Vagina (tissue), 2 donors: ENCODE measurements at places on chromosomes 3 and 15.
A peak's percentile ranks its signal among the peaks of the same experiment; 100 is the strongest.

DNA sequence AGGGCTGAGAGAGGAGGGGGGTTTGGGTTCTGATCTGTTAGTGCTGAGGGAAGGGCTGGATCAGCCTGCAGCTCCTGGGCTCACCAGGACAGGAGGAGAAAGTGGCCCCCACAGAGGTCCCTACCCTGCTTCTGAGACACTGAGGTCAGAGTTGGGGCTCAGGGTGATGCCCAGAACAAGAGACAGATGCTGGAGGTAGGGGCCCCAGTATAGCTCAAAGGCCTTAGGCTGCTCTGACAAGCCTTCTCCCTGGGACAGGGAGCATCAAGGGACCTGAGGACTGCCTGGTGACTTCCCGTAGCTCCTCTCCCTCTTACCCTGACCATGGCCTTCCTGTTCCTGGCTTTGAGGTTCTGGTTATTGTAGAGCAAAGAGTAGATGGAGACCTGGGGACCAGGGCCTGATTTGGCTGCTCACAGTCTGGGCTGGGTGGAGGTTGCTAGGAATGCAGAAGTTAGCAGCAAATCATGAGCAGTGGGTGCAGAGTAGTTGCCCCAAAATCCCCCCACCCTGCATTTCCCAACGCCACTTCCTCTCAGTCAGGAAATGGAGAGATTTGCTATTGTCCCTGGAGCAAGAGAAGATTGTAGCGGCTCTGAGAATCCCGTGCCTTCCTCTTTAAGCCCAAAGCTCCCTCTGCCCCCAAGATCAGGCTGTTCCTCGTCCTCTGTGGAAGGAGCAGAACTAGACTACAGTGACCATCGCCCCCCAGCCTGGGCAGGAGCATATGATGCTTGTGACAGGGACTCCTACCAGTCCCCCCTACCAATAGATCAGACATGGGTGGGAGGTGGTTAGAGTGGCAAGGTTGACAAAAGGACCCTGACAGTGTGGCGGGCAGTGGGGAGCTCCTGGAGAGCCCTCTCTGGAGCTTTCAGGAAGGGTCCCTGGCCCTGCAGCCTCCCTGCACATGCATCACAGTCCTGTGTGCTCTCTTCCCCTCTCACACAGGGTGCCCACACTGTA, 47.4 kb upstream of the SEC22A start:
- peak; percentile 65 for DNase-seq

DNA sequence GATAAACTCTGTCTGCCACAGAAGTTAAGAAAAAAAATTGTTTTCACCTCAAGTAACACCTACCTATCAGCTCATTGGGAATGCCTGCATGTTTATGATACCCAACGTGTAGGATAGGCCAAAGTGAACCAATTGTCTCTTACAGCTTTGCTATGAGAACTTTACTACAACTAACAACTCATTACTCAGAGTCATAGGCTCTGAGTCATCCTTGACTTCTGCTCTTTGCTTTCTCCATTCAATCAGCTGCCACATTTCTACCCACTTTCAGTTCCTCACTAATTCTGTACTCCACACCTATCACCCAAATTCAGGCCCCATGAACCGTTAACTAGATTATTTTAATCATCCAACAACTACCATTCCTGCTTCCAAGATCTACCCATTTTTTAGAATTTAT, 843.9 kb downstream of the TUSC7 start:
- DNase-seq: no peak

DNA sequence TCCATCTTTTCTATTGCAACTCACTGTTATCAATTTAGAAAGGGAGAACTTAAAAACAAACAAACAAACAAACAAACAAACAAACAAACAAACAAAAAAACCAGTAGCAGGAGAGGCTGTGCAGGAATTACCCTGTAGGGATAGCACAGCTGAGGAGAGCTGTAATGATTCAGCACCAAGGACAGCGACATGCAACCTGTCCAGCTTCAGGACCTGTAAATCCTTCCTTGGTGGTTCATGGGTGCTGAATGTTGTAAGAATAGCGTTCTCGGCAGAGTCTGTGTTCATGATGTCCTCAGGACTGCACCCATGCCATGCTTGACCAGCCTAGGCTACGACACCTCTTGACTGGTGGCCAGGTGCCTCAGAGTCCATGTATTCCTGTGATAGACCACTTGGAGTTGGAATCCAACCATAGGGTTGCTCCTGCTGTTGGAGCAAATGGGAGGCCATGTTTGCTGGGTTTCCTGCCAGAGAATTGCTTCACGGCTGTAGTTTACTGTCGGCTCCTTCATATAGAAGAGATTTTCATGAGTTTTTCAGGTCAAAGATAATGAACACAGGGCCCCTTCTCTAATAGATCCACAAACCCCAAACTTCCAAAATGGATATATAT, 65.9 kb downstream of the CACNA2D3 start:
- DNase-seq: no peak

DNA sequence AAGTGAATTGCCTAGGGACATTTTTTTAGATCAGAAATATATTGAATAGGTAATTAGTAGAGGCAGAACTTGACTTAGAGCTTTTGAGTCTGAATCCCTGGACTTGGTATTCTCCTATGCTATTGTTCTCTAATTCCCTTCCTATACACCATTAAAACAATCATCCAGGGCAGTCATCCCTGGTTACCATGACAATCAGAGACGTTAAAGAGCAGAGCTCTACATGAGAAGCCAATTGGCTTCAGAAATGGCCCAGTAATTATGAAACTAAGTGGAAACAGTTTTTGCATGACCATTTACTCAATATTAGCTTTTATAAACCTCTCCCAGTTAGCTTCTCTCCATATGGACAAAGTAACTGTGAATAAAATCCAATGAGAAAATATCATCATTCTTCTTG, 182.1 kb upstream of the TP63 start:
- DNase-seq: no peak

GRCh38 chr3:37945156-37945806, 45.3 kb upstream of the VILL start:
- DNase-seq: no peak

GRCh38 chr3:73624821-73625665, at the start of gene PDZRN3:
TSS of gene PDZRN3 (minus strand) at chr3:73624941.
- DNase-seq: no peak

DNA sequence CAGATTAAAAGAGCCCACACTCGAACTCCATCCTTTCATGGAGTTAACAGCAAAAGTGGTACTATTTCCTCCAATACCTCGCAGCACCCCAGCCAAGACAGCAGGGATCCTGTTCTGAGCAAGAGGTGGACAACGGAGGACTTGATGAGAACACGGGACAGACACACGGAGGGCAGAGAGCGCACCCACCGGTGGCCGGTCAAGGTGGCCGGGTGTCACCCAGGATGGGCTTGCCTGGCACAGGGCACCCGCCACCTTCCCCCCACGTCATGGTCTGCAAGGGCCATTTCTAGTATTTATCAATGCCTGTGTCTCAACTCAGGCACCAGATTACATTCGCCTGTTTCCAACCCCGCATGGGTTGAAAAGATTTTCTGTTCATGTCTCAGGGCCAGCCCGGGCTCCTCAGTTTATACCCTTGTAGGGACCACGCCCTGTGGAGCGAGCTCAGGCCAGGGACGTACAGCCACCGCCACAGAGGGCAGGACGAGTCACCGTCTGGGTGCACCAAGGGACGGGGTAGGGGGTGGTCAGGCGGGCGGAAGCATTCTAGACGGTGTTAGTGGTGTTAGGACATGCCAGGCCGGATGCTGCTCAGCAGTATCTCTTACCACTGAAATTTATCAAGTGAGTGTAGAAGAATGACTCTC, 64.2 kb downstream of the CYFIP1 start:
- no peak for DNase-seq

GRCh38 chr15:42421376-42421775, 62.1 kb downstream of the CAPN3 start:
- DNase-seq: no peak

DNA sequence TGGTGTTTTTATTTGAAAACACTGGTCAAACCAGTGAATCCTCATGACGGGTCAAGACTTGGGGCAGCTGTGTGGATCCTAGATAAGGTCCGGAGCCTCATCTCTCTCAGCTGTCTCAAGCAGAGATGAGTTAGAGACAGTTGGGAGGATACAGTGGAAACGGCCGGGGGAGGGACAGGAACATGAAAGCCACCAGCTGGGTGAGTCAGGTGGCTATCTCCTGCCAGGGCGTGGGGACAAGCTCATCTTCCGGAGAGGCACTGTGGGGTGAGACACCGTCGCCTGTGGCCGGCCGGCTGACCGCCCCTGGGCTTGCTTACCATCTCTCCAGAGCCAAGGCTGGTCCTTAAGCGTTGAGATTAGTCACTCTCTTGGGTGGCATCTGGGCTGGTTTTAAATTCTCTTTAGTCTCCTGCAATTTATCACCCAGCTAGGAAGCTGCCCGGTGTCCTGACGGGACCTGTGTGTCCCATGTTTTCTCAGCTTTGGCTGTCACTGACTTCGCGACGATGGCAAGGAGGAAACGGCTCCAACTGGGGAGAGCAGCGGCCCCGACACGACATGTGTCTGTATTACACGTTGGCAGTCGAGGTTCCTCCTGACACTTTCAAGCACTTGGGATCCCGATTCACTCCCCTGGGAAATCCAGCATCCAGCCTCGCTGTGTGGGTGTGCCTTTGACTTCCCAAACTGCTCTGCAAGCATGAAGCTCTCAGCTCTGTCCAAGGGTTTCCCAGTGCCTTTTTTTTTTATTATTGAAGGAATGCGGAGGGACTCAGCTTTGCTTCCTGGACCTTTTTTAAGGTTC, 7.5 kb downstream of the ST8SIA2 start:
- DNase-seq: peak; percentile 60

DNA sequence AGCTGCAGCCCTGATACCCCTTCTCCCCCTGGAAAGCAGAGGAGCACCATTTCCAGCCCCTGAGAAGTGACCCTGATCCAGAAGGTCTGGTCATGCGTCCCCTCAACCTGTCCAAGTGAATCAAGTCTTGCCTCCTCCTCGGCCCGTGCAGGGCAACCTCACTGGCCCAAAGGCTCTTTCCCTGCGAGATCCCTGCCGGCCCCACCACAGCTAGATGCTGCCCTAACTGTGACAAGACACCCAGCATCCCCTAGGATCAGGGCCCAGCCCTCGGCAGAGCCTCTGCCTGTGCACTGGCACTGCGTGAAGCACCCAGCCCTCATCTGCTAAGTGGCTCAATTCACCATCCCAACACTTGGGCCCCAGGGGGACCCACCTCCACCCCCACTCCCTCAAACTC, 155.1 kb downstream of the NUP210 start:
- DNase-seq: no peak

DNA sequence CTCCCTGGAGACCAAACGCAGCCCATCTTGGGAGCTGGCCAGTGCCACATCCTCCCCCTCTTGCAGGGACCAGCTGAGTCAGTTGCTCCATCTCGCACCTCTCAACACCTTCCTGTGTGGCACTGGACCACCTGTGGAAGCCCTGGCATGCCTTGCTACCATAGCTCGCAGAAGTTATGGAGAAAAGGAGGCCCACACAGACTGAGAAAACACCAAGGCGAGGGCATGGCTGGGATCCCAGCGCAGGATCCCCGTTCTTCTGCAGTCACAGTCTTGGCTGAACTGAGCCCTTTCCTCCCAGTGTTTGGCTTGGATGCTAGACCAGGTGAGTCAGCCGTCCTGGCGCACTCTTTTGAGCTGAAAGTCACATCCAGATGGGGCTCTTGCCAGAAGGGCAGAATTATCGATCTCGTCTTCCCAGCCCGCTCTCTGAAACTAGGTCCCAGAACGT, 46.9 kb downstream of the CHRD start:
- no peak for DNase-seq

DNA sequence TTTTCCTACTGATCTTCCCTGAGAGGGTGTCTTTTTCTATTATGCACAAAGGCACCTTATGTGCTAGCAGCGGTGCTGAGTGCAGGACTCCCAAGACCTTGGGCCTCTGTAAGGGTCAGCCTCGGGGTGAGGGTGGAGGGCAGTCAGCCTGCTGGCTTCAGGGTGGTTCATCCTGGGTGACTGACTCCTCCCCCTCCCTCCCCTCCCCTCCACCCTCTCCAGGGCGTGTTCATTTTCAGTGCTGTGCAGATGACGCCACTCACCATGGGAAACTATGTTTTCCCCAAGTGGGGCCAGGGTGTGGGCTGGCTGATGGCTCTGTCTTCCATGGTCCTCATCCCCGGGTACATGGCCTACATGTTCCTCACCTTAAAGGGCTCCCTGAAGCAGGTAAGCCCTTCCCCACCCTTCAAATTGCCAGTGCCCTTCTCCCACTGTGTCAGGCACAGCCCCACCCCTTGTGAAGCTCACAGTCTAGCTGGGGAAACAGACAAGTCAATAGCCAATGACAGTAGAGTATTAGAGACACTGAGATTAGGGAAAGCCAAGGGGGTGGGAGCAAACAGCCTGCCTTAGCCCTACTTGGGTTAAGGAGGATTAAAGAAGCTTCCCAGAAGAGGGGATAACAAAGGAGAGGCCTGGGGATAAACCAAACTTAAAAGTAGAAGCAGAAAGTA, 41.9 kb downstream of the SLC6A1 start:
- no peak for DNase-seq

DNA sequence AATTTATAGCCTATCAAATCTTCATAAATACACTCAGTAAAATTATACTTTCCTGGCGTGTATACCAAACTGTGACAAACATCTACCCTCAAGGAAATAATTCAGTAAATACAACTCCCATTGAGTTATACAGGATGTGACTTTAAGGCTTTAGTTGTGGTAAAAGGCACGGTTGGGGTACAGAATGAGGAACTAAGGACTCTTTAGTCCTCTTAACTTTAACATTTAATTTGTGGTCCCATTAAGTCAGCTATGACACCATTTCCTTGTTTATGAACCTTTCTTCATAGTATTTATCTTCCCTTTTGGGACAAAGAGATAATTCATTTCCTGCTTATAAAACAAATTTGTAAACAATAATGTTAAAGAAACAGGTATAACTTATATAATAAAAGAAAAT, 30.2 kb downstream of the IFT80 start:
- DNase-seq: no peak

DNA sequence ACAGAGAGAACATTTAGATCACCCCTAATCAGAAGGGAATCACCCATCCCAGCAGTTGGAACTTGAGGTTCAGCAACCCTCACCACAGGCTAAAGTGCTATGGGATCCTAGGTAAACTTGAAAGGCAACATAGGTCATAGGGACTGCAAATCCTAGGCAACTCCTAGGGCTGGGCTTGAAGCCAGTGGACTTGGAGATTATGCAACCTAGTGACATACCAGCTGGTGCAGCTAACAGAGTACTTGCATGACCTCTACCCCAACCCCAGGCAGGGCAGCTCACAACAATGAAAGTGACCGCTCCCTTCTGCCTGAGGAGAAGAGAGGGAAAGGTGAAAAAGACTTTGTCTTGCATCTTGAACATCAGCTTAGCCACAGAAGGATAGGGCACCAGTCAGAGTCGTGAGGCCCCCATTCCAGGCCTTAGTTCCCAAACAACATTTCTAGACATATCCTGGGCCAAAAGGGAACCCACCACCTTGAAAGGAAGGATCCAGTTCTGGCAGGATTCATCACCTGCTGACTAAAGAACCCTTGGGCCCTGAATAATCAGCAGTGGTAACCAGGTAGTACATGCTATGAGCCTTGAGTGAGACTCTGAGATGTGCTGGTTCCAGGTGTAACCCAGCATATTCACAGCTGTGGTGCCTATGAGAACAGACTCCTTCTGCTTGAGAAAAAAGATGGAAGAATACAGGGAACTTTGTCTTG, 37.6 kb upstream of the FBN1 start:
- no peak for DNase-seq

- DNase-seq: no peak
These were observed 95.3 kb downstream of the SLC49A4 start for GRCh38 chr3:122890077-122890719.

GRCh38 chr3:62134061-62134496, 239.3 kb downstream of the FEZF2 start:
- no peak for DNase-seq
